ENCODE measurements at places on chromosomes 6 and 20. TPM values are rescaled to one million over a fixed set of nuclear protein-coding genes. Genes with fewer than 3 reads are reported as not detected.
A peak's percentile ranks its signal among the peaks of the same experiment; 100 is the strongest.

NKX2-2 gene
- total RNA-seq = 1.4 TPM

HLA-DRA gene
- 47.4 TPM for total RNA-seq

IRF4 gene
- total RNA-seq = 0.24 TPM

ATP5F1E gene
- total RNA-seq = 34.7 TPM

SLC35D3 gene
- total RNA-seq = 0.72 TPM

LY6G6C gene
- total RNA-seq = 3.1 TPM

NRSN1 gene
- total RNA-seq = 6.5 TPM

SLC13A3 gene
- total RNA-seq = 12.3 TPM

GRCh38 chr20:37366743-37367142 is 20.8 kb downstream of the SRC start:
- no peak for DNase-seq

- DNase-seq = peak; percentile 97
These were observed 12.3 kb upstream of the PRIM2 start for GRCh38 chr6:57305107-57305506.

DNA sequence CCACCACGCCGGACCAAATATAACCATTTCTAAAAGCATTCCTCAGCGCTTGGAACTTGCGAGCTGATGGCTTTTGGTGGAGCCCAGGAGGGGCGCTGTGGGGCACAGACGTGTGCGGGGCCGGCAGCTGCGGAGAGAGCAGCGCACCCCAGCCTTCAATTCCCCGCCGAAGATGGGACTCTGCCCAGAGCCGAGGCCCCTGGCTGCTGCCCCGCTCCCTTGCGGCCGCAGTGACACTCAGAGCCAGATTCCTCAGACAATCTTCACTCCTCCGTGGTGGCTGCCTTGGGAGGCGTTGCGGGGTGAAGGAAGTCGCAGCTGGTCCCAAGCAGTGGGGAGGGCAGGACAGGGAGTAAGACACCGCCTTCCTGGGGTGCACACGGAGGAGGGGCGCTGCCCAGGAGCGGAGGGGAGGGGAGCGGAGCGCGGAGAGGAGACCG is 87.7 kb downstream of the TMEM242 start:
- peak; percentile 58 for DNase-seq

DNA sequence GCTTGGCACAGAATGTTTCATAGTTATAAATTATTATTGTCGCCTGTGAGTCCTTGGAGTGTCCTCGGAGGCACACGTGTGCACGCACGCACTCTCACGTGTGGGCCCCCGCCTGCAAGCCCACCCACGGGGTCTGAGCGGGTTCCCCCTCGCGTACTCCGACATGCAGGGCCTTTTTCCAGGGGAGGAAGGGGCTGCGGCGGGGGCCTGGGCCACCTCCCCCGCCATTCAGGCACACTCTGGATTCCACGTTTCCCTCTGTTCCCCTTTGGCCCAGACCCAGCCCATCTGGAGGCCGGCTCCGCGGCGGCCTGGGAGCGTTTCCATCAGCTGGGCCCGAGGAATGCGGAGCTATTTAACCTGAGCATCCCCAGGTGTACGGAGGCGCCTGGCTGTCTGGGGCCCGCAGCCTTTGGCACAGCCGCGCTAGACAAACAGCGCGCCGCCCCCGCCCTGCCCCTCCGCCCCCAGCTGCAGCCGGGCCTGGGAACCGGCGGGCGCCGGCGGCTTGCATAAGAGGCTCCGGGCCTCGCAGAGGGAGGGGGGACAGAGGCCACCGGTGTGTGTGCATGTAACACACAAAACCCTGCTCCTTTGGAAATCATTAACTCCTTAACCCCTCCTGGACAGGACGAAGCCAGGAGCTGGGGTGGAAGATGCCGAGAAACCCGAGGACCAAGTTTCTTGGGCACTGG is 3.3 kb downstream of the ID1 start:
- peak; percentile 84 for DNase-seq

DNA sequence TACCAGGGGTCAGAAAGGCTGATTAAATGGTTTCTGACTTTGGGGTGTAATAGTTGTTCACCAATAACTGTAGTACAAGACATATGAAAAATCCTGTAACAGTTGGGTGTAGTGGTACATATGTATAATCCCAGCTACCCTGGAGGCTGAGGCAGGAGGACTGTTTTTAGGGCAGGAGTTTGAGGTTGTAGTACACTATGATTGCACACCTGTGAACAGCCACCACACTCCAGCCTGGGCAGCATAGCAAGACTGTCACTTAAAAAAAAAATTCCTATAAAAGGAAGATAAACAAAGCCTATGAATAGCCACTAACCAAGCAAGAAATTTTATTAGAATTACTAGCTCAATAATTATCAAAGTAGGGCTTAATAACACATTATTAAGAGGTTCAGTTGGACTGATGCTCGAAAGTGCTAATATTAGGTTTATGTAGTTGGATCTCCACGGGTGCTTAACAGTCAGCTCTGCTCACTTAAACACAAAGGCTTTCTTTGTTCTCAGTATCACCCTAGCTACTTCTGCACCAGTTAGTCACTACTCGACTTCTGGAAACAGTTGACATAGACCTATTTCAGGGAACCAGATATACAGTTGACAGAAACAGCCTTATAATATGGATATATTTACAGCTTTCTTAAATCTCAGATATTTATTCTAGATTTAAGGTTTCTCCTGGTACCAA is 113.0 kb downstream of the MTFR2 start:
- no peak for DNase-seq

GRCh38 chr20:20448881-20449280 is 81.0 kb downstream of the INSM1 start:
- no peak for DNase-seq

- no peak for DNase-seq
These were observed 58.3 kb upstream of the IYD start for GRCh38 chr6:150310539-150310938.

DNA sequence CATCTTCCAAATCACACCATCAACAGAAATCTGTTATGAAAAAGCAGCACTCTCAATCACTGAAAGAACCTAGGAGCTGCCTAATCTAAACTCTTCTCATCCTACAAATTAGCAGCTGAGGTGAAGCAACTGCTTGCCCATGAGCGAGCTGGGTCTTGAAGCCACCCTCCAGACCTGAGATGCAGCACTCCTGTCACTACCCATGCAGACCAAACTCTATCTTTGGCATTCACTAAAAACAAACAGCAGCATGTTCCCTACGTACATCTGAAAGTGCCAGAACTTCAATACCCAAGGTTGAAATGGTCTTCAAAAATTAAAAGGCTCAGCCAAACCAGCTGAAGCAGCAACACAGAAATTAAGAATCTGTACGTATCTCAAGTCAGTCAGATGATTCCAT is 14.3 kb downstream of the ADNP start:
- no peak for DNase-seq

DNA sequence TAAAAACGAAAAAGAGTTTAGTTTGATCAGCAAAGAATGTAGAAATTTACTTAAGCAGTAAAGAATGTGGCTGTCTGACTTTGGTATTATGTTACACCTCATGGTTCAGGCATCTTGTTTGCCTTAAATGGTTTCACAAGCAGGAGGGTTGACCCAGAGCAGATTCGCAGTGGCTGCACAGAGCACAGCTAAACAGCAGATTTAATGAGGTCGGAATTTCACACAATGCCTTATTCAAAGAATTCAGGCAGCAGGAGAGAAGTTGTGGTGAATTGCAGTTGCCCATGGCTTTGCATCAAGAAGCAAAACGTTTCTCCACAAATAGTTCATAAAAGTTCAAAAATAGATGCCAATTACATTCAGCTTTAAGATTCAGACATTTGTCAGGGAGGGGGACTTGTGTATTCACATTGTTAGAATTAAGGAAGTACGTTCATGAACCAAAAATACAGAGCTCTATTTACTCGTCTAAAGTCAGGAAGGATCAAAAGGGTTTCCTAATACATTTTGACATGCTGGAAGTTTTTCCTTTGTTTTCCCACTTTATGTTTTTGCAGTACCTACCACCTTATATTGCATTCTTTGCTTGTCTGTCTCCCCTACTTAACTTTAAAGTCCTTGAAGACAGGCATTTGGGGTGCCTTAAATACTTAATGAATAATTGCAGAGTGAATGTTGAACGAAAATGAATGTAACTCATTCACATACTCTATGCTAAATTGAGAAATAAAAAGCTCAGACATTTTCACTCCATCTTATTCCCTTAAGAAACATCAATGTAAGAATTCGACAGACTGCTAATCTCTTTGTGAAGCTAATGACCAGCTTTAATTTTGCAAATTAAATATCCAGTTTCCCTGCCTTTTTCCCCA is 1163.6 kb upstream of the CITED2 start:
- DNase-seq = peak; percentile 92

GRCh38 chr6:52558266-52559000 is 18.4 kb downstream of the TRAM2 start:
- DNase-seq = no peak

DNA sequence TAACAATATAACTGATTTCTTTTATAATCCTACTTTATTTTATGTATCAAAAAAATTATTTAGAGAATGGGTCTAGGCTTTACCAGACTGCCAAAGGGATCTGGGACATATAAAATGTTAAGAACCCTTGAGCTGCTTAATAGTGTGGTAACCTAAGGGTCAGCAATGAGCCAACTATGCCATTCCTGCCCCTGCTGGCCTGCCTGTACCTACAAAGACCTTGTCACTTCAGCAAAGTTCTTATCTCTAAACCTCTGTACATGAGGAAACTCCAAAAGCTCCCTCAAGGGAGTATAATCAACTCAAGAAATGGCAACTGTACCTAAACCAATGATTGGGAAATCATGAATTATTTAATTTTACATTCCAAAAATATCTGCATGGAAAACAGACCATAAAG is 266.9 kb downstream of the PKHD1 start:
- DNase-seq = no peak

GRCh38 chr20:24164360-24164759 is 175.8 kb upstream of the GGTLC1 start:
- no peak for DNase-seq

DNA sequence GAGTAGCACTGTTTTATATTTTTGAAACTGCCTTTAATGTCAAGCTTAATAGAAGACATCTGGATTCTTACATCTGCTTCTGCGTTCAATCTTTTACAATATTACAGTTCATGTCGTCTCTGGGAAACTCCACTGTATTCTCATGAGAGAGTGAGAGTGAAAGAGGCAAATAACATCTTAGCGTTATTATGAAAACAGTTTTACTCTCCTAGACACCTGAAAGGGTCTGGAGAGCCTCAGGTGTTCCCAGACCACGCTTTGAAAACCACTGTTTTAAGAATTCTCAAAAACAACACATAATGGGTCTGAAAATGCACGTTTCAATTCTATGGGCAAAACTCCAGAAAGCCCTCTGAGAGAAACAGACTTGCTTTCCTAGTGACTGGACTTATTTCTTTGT is 63.3 kb downstream of the ARHGAP18 start:
- peak; percentile 76 for DNase-seq

DNA sequence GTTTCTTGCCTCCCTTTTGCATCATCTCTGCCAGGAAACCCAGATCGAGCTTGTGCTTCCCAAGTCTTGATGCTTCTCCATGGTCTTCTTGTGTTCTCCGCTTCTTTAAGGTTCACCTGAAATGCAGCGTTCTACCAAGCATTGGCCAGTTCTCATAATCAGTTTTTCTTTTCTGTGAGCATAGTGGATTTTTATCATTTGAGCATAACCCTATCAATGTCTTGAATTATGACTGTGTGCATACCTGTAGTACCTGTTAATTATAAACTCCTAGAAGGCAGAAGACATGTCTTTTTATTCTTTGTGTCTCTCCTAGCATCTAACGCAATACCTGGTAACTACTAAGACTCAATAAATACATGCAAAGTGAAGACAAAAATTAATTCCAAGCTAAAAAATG is 804.4 kb upstream of the FLRT3 start:
- no peak for DNase-seq

DNA sequence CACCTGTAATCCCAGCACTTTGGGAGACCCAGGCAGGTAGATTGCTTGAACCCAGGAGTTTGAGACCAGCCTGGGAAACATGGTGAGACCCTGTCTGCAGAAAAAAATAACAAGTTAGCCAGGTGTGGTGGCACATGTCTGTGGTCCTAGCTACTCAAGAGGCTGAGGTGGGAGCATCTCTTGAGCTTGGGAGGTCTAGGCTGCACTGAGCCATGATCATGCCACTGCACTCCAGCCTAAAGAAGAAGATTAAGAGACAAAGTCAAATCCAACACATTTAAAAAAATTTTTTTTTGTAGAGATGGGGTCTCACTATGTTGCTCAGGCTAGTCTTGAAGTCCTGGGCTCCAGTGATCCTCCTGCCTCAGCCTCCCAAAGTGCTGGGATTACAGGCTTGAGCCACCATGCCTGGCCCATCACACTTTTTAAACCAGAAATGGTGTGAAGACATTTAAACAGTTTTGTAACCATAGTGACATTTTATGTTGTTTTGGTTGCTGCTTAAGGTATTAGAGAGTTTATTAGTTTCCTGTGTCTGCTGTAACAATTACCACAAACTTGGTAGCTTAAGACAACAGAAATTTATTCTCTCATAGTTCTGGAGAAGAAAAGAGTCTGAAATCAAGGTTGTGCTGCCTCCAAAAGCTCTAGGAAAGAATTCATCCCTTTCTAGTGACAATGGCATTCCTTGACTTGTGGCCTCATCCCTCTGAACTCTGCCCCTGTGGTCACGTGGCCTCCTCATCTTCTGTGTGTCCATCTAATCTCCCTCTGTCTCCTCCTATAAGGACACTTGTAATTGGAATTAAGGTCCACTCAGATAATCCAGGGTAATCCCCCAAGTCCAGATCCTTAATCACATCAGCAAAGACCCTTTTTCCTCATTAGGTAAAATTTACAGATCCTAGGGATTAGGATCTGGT is 104.6 kb upstream of the TNFAIP3 start:
- DNase-seq = no peak

DNA sequence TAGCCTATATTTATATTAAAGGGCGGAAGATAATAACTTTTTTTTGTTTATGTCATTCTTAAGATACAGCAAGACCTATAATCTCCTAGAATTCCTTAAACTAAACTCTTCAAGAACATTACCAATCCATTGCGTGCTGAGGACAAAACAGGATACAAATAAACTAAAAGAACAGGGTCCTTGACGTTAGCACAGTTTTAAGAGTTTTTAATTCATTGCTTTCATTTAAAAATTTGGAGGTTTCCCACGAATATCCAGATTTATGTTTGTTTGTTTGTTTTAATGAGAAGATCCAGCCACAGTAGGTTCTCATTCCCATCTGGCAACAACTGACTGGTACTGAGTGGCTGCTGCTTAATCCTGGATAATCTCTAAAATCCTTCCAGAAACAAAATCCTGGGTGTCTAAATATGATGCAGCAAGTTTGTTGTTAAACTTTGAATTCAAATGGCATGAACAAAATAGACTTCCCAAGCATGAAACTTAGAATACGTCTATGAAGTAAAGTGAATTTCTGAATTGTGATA is 153.7 kb downstream of the HACE1 start:
- no peak for DNase-seq

GRCh38 chr20:59932616-59933295 is 681 bp downstream of the SYCP2 start:
- no peak for DNase-seq

GRCh38 chr6:140544431-140544830 is 1170.0 kb upstream of the CITED2 start:
- DNase-seq = no peak
